Iris pigment epithelial cell (primary cell): ENCODE measurements at places on chromosomes 4 and X.
A peak's percentile ranks its signal among the peaks of the same experiment; 100 is the strongest.

DNA sequence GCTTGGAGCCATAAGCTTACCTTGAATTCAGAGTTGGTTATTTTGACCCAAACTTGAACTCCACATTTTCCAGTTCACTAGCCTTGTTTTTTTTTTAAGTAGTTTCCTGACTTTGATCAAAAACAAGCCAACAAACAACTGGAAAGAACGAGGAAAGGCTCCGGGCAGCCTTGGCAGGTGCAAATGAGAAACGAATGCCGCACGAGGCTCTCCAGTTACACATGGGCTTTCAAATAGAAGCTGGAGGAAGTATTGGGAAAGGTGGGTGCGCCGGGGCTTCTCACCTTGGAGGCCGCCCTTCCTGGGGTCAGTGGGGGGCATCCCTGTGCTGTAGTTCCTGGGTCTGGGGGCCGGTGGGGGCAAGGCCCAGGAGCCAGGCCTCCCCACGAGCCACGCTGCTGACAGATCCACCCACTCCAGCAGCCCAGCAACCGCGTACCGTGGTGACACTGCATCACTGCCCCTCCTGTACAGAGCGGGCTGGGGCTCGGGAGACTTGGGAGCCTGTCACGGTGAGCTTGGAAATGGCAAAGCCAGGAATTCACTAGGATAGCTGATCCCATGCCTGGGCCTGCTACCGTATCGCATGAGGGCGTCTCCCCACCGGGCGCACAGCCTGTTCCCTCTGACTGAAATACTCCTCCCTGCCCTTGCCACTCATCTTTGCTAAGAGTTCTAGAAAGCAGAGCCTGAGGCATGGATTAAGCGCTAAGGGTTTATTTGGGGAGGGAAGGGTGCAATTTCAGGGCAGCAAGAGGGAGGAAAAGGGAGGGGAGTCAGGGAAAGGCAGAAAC, 50.9 kb upstream of the ADRA2C start:
- no peak for DNase-seq

- no peak for DNase-seq
Observed at GRCh38 chrX:154091678-154092077, 5.8 kb downstream of the MECP2 start.

DNA sequence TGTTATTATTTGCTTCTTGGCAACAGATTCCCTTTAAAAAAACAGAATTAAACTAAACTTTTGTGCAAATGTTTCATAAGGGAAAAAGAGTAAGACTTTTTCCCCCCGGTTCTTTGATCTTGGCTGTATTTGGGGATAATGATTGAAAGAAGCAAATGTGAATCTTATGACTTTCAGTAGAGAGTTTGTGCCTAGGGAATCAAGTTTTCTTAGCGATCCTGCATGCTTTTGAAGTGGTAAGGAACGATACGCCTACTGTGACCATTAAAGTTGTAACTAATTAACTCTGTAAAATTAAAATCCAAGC, 9.0 kb downstream of the ATP10D start:
- DNase-seq: no peak

DNA sequence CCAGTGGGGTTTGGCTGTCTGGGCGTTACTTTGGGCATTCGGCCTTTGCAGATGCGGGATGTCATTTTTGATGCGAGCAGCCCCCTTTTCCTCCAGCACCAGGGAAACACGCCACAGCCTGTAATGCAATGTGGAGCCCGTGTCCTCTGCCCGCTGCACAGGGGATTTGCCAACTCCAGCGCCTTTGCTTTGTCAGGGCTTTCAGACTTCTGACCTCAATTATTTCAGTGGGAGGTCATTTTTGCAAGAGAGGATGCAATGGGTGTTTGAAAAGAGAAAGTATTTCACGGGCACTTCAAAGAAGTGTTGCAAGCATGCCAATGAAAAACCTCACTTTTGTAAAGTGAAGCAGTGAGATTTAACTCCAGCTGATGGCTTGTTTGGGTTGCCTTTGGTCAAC, 11.5 kb downstream of the CLCN4 start:
- no peak for DNase-seq

DNA sequence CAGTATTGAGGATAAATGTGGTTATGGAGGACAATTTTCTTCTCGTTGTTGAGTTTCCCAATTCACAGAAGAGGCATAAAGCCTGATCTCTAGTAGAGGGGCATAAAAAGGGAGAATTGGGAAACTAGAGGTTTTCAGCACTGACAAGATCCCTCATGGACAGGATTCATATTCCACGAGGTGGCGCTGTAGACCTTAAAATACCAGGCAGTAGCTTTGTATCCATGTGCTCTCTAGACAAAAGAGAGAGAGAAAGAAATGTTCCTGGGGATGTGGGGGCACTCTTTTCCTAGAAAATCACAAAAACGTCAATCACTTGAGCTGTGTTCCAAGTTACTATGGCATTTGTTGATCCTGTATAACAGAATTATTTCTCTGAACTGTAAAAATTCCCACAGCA, 128.3 kb downstream of the MAGEE1 start:
- peak; percentile 47 for DNase-seq
